Left hindlimb (tissue), 1 donor: ENCODE measurements at places on chromosomes 2 and 18.

GRCh38 chr18:78873926-78874500, 105.6 kb upstream of the SALL3 start:
- DNase-seq = no peak

- DNase-seq = no peak
Measured at GRCh38 chr18:12460874-12461273, 53.1 kb downstream of the PRELID3A start.

DNA sequence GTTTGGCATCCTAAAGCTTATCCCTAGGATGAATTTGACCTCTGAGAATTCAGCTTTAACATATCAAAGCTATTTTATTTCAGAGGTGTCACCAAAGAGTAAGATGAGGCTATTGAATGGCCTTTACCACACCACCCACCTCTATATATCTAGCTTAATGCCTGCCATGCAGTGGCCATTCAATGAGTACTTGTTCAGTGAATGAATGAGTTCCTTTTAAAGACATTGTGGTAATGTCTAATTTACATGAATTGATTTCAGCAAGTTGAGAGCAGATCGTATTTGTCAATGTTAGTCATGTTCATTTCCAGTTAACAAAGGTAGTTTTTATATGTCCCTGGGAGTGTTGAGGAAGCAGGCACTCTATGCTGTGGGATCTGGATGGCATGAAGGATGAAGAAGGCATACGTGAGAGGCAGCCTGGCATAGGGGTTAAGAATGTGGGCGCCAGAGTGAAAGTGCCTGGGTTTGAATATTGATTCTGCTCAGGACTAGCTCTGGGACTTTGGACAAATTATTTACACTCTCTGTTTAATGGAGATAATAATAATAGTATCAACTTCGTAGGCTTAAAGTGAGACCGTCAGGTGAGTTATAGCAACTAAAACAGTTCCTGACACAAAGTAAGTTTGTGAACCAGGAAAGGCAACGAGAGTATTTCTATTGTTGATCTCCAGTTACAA, 434.1 kb upstream of the CHST9 start:
- DNase-seq = no peak

DNA sequence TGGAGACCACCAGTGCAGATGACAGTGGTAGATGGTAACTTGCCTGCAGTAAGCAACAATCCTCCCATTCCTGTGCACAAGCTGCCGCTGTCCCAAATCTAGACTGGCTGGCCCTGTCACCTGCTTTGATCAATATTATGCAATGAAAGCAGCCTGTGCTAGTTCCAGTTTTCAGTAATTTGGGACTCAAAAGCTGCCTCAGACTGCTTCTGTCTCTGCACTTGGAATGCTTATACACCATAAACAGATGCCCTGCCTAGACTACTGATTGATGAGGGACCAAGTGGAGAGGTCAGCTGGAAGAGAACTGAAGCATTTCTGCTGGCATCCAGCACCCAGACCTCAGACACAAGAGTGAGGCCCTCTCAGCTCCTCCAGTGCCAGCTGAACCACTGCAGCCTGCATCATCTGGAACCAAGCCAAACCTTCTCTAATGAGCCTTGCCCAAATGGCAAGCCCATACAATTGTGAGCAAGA, 24.9 kb downstream of the CCBE1 start:
- DNase-seq = no peak

DNA sequence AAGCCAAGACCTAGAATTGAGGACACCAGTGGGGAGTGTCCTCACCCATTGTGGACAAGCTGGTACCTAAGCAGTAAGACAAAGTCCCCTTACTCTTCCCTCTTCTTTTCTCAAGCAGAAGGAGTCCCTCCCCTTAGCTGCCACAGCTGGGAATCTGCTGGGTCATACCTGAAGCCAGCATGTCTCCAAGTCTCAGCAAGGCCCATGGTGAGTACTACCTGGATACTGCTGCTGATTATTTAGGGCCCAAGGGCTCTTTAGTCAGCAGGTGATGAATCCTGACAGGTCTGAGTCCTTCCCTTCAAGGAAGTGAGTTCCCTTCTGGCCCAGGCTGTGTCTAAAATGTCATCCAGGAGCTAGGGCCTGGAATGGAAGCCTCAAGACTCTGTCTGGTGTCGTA, 198.6 kb upstream of the STK17B start:
- DNase-seq = no peak

DNA sequence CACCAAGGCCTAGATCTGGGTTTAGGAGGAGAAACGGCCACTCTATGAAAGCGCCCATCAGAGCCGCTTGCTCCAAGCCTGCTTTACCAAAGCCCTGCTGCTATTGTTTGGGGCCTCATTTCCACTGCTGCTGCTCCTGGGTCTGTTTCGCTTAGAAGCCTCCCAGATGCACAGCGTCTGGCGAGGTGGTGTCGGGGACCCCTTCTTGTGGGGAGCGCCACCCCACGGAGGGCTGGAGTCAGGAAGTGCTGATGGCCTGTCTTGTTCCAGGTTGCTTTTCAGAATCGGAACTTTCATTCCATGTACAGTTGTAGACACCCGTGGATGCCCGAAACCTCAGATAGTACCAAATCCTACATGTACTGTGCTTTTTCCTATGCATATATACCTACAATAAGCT, 204.9 kb upstream of the TWIST2 start:
- DNase-seq = no peak

DNA sequence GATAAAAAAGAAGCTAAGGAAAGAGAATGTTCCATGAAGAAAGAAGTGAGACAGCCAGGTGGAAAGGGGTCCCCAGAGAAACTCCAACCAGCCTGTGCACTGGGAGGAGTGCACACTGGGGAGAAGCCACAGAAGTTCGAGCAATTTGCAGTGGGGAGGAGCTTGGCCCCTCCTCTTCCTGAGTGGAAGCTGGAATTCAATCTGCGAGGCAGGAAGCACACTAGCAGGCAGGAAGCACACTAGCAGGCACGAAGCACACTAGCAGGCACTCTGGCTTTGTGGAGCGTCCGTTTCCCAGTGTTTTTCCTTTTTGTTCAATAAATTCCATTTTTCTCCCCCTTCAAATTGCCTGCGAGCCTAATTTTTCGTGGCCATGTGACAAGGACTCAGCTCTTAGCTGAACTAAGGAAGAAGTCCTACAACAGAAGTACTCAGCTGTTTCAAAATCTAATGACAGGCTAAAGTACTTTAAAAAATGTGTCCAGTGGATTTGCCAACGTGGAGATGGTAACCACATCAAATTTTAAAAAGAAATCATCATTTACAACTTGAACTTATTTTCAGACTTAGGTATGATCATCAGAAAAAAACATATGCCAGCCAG, 21.4 kb upstream of the SPIRE1 start:
- DNase-seq = peak; percentile 67

GRCh38 chr18:31576670-31577069, 15.0 kb upstream of the TTR start:
- no peak for DNase-seq

DNA sequence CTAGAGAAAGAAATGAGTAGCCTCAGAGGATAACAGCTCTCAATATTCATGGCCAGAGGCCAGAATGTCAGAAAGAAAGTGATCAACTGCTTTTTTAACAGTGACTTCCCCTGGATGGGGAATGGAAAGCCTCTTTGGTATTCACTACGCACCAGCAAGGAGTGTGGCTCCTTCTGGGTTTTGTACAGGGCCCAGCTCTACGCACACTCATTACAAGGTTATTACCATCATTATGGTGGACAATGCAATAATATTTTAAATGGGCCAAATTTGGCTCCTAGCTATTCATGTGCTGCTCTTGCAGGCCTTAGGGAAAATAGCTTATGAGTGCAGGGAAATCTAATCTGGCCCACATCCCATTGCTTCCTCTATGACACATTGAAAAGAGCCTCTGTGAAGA, 1149.5 kb upstream of the FANCL start:
- no peak for DNase-seq

DNA sequence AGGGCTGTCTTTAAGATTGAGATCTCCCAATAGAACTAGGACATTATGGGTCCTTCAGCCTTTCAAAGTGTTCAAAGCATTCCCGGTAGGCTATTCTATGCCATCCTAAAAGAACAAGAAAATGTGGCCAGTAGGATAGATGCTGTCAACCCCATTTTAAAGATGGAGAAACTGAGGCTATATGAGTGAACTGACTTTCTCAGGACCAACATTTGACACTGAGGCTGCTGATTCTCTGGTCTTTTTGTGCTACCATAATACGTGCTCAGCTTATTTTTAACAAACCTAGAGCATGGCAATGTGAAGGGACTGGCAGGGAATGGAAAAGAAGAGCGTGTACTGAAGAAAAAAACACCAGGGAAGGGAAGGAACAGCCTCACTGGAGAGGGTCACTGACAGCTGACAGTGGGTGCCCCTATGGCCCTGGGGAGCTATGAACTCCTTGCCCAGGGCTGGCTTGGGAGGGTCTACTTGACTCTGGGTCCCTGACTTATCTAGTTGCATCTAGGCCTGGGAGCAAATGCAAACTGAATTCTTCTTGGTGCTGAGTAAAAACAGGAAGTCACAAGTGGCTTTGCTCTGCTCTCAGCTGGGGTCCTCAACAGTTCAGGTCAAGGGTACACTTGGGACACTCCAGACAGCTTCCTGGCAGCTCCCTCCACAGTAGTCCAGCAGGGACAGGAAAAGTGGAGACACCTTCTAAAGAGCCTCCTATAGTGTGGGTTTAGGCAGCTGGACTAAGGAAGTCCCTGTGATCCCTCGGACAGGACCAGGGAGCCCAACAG, 2.3 kb downstream of the CYRIA start:
- DNase-seq = no peak

DNA sequence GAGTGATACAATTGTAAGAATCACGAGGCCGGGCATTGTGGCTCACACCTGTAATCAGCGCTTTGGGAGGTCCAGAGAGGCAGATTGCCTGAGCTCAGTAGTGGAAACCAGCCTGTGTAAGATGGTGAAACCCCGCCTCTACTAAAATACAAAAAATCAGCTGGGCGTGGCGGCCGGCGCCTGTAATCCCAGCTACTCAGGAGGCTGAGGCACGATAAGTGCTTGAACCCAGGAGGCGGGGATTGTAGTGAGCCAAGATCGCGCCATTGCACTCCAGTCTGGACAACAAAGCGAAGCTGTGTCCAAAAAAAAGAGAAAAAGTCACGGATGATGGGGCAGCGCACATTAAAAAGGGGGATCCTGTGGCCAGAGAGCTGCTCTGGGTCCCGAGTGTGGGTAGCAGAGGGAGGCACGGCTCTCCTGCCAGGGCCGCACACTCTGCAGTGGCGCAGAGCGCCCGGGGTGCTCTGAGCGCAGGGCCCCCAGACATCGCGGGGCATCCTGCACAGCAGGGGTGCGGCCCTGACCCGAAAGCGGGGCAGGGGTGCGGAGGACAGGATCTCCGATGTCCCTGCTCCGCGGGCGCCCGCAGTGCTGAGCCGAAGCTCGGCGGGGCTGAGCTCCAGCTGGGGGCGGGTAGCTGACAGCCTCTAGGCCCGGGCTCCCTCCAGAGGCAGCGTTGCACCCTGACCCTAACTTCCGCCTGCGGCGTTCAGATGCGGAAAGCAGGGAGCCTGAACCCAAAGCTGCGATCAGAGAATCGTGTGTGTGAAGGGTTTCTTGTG, 30.4 kb upstream of the RAB6D start:
- DNase-seq = no peak

- no peak for DNase-seq
Measured at GRCh38 chr2:117639401-117639800, 175.1 kb upstream of the DDX18 start.

- DNase-seq = peak; percentile 56
Measured at GRCh38 chr18:76922107-76922506, 99.8 kb downstream of the ZNF236 start.

GRCh38 chr2:51795248-51795888, 763.4 kb upstream of the NRXN1 start:
- no peak for DNase-seq

- no peak for DNase-seq
Measured at GRCh38 chr2:238445409-238446190, 18.9 kb downstream of the ASB1 start.

- no peak for DNase-seq
Measured at GRCh38 chr18:22467760-22468553, 50.2 kb upstream of the CTAGE1 start.

GRCh38 chr2:9217838-9218770, 11.5 kb downstream of the ASAP2 start:
- DNase-seq = no peak

DNA sequence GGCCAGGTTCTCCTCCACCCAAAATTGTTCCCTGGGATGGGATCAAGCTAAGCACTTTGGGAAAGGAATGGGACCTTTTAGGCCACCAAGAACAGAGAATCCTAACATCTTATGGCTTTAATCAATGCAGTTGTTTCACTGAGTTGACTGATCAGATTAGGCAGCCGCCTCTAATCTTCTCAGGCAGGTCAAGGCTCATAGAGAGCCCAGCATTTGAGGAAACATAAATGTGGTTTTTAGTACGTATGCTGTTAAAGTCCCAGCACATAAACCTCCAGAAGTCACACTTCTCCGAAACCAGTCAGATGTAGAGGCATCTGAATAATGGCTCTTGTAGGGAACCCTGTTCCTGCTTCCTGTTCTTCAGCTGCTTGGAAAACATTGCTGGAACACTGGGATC, 99.5 kb upstream of the RMDN2 start:
- DNase-seq = no peak

DNA sequence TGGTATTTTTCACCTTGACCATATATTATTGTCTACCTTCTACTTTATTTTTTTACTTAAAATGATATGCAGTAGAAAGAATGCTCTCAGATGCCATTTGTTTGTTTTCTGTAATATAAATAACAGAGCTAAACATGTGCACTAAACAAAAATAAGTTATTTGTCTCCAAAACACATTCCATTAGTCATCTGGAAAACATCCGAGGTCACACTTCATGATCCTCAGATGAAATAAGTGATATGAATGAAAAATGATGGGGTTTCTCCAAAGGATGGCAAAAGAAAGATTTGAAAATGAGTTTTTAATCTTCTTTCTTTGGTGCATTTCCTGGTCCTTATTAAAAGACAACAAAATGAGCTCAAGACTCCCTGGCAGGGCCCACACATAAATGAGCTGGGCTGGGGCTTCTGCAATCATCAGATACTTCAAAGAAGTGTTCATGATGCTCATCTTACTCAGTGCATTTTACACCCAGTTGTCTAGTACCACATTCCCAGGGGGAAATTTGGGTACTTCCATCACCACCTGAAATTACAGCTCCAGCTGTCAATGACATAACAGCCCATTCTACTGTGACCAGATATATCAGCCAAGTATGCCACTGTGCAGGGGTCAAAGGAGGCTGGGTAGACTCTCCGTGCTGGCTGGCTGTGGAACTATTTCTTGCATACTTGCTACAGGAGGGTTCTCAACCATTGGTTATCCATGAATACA, 283.5 kb downstream of the PID1 start:
- DNase-seq = no peak

GRCh38 chr2:128466376-128466775, 147.7 kb upstream of the HS6ST1 start:
- no peak for DNase-seq

GRCh38 chr2:111209045-111209514, 88.4 kb downstream of the BCL2L11 start:
- no peak for DNase-seq

GRCh38 chr2:32358111-32358482, 1.3 kb downstream of the BIRC6 start:
- DNase-seq = no peak

GRCh38 chr2:69762513-69763494, 20.9 kb downstream of the ANXA4 start:
- DNase-seq = peak; percentile 34
